ENCODE measurements at places on chromosomes 6 and 20.
A peak's percentile ranks its signal among the peaks of the same experiment; 100 is the strongest.

- no peak for DNase-seq
Measured at GRCh38 chr6:123526128-123526527, 110.6 kb downstream of the TRDN start.

DNA sequence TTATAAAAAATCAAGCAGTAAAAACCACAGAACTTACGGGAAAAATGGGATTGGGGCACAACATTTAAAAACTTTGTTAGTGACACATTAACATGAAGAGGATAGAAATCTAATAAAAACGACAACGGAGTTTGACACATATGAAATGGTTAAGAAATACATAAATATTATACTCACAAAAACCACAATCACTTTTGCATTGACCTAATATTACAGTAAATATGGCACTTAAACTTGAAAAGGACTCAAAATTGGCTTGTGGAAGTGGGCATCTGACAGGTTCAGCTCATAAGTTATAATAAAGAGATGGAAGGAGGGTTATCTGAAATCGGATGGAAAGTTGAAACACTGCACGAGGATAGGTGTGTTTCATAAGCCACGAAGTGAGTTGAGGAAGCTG lies 523.7 kb downstream of the TFAP2B start:
- DNase-seq: no peak

- no peak for DNase-seq
Measured at GRCh38 chr20:9574181-9574580, 59.8 kb downstream of the LAMP5 start.

GRCh38 chr20:3681931-3682781 lies at the start of gene ADAM33:
ADAM33 (minus strand) TSS chr20:3682010; CDS start chr20:3682004, 6 bp downstream.
- no peak for DNase-seq

GRCh38 chr6:163496205-163496604 lies 81.7 kb downstream of the QKI start:
- DNase-seq: peak; percentile 5

DNA sequence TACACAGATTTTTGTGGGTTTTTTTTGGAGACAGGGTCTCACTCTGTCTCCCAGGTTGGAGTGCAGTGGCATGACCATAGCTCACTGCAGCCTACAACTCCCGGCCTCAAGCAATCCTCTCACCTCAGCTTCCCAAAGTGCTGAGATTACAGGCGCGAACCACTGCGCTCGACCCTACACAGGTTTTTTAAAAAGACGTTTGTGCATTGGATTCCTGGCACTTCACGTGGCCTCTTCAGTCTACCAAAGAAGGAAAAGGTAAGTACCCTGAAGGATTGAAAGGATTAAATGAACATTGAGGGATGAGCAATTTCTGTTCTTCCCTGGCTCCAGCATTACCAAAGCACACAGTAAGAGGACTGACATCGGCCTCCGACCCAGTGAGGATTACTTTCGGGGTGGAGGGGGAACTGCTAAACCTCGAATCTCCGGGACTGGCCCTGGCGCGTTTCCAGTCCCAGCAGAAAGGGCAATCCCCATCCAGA lies 556 bp upstream of the YWHAB start:
- no peak for DNase-seq

GRCh38 chr6:106079961-106080762 lies 6.0 kb upstream of the PRDM1 start:
- no peak for DNase-seq
